ENCODE measurements at places on chromosomes 1 and 21.

GRCh38 chr21:32732544-32732943, 4.7 kb upstream of the SYNJ1 start:
- no peak for DNase-seq

- DNase-seq: no peak
These were observed 57.4 kb upstream of the NRIP1 start for GRCh38 chr21:15122241-15122640.

- DNase-seq: no peak
These were observed 3.3 kb downstream of the ALDH9A1 start for GRCh38 chr1:165695031-165695430.

DNA sequence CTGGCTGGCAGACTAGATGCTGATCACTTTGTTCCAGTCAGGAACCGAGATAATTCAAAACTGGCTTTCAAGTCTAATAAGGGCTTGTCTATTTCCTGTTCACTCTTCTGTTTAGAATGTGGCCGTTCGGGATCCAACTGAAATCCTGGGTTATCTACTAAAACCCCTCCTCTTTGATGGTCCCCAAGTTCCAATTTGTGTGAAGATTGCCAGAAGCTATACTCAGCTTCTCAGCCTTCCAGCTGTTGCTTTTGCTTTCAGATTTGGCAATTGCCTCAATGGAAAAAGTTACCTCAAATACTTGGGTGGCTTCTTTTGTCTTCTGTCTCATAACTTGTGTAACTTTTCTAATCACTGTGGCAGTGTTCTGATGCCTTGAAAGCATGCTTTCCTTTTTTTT, 43.7 kb downstream of the BTBD8 start:
- no peak for DNase-seq

GRCh38 chr1:76219366-76219818, 144.8 kb downstream of the ST6GALNAC3 start:
- DNase-seq: no peak

DNA sequence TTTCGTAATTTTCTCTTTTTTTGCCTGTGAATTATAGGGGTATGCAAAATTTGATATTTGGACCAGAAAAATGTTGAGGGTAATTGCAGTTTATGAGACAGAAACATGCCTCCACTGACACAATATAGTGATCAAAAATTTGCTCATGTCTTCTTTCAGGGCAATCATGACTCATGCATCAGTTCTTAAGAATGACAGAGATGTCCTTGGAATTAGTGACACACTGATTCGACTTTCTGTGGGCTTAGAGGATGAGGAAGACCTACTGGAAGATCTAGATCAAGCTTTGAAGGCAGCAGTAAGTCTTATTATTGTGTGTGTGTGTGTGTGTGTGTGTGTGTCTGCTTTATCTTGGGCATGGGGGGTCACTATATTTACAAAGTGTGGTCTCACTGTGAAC, 27.5 kb downstream of the CTH start:
- DNase-seq: no peak

- DNase-seq: no peak
These were observed 14.2 kb upstream of the PLEKHA6 start for GRCh38 chr1:204373911-204374310.

DNA sequence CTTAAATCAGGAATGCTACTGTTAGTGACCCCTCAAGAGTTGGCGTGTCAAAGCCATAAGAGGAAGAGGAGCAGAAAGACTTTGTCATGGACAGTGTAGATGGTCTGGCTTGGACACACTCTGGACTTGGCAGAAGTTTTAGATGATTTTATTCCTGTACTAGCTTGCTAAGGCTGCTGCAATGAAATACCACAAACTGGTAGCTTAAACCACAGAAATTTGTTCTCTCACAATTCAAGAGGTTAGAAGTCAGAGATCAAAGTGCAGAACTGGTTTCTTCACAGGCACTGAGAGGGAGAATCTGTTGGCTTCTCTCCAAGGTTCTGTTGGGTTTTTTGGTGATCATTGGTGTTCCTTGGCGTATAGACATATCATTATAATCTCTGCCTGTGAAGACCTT, 869.8 kb upstream of the B3GALT2 start:
- no peak for DNase-seq

DNA sequence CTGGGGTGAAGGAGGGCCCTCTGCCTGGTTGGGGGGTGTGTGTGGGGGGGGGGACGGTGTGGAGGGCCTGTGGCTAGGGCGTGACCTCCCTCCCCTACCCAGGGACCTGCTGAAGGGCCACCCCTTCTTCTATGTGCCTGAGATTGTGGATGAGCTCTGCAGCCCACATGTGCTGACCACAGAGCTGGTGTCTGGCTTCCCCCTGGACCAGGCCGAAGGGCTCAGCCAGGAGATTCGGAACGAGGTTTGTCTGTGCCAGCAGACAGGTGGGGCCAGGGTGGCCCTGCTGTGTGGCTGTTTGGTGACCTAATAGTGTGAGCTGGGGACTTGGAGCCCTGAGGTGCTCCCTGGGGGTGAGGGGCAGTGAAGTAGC, 43.9 kb downstream of the COQ8A start:
- DNase-seq: no peak

GRCh38 chr1:58971629-58972140, 187.8 kb upstream of the JUN start:
- no peak for DNase-seq

DNA sequence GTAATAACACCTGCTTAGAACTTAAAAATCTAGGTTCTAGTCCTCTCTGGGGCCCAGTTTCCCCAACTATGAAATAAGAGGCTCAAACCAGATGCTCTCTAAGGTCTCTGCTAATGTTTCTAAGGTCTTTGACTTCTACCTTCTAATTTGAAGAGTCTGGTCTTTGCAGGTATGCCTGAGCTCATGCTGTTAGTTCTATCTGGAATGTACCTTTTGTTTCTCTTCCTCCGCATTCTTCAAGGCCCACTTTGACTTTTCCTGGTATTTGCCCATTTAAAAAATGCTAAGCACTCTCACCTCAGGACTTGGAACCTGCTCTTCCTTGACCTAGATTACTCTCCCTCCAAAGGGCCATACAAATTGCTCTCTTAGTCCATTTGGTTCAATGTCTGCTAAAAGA, 13.5 kb downstream of the SLC35D1 start:
- no peak for DNase-seq

- no peak for DNase-seq
These were observed 2.4 kb upstream of the ZRANB2 start for GRCh38 chr1:71083271-71083670.

- DNase-seq: no peak
These were observed 24.7 kb downstream of the RNF2 start for GRCh38 chr1:185070051-185070450.

DNA sequence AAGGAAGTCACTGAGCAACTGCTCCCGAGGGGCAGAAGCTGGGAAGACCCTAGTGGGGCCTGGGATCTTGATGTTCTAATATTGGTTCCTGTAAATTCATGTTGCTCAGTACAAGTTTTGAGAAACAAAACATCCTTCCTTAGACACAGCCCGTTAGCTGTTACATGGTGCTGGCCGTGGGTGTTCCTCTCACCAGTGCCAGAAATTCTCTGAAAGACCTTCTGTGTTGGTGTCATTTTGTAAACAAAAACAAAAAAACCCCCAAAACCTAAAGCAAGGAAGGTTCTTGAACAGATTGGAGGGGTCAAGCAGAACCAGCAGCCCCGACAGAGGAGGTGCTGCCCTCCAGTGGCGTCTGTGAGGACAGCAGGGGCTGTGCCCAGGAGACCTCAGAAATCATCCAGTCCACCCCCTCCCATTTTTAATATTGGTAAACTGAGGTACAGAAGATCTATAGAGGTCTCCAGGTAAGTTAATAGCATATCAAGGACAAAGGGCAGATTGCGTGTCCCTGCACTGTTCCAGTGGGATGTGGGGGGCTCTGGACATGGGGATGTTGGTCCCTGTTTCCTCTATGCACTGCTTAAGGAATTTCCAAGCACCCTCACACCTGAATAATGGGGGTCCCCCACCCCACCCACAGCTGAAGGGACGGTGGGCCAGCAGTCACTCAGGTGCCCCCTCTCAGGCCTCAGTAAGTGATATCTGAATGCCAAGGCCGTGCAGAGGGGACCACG, 38.2 kb downstream of the SLC2A7 start:
- DNase-seq: no peak

DNA sequence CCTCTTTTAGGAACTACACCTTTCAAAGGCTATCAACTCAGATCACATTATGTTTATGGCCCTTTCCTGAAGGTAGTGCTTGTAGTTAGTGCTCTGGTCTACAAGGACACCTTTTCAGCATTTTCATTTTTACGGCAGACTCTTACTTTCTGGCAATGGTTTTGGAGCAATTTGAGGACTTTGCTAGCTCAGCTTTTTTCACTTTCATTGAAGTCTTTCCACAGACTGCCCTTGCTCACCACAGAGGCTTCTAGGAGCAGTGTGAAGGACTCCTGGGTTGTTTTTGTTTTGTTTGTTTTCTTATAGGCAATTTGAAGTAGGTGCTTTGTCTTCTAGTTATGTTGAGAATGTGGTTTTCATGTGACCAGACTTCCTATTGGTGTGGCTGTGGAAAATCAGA, 43.1 kb downstream of the CD55 start:
- DNase-seq: no peak
